Colonic mucosa (tissue), 4 donors: ENCODE measurements at places on chromosomes 2 and 18. TPM values are rescaled to one million over a fixed set of nuclear protein-coding genes. Genes with fewer than 3 reads are reported as not detected.

DNA sequence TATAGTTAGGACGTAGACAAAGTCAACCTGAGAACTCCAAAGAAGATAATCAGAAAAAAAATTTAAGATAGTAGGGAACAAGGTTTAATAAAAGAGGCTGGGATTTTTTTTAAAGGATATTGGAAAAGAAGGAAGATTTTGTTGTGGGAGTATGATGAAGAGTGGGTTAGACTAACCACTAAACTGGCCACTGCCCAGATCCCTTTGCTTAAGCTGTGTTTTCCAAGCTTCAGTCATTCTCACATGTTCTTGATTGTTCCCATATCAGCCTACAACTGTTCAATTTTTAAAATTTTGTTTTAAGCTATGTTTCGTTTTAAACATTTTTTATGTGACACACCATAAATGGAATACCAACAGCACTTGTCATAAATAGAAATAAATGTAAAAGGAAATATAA is 284.5 kb upstream of the MMADHC start:
- DNase-seq, result no peak

Gene SLC40A1
- 183 TPM for total RNA-seq

- no peak for DNase-seq
Measured at GRCh38 chr2:30796699-30797098, 10.5 kb downstream of the CAPN13 start.

Gene RNF125
- total RNA-seq, result 8.4 TPM

Gene KCNG3
- 2.5 TPM for total RNA-seq

DNA sequence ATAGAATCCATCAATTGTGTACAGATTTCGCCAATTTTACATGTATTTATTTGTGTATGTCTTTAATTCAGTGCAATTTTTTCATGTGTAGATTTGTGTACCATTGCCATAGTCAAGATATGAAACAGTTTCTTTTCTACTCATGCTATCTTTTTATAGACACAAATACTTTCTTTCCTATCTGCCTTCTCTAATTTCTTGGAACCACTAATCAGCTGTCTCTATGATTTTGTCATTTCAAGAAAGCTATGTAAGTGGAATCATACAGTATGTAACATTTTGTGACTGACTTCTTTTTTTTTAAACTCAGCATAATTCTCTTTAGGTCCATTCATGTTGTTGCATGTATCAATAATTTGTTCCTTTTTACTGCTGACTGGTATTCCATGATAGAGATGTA is 33.3 kb downstream of the KIAA1328 start:
- DNase-seq, result no peak

DNA sequence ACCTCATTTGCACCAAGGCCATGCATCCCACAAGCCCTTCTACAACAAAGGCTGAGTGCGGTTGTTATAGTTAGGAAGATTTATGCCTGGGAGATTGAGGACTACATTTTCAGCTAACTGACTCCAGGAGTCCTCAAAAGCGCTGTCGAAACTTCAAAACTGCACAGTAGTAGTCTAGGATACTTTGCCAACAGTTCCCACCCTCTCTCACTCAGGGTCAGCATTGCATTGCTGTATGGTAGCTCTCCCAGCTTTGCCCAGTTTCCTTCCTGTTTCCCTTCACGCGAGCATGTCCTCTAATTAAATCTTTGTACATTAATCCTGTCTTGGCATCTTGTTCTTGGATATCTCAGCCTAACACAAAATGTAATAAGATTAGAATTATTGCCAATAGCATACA is 420.6 kb upstream of the UBE2E3 start:
- no peak for DNase-seq

DNA sequence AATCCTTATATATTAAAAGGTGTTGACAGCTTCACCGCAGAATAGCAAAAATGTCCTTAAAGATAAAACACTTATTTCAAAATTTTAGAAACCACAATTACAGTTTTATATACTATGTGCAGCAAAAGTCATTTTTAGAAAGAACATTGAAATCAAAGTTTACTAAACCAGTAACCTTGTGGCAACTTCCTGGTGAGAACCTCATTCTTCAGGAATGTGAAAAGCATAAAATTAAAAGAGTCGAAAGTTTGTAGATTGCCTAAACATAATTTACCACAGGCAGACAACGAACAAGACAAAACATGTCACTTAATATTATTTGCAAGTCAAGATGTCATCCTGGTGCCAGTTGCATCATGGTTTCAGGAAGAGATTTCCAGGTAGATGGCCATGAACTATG is 108.3 kb upstream of the NRP2 start:
- DNase-seq, result no peak

Gene CTNNA2
- total RNA-seq, result 0.88 TPM

DNA sequence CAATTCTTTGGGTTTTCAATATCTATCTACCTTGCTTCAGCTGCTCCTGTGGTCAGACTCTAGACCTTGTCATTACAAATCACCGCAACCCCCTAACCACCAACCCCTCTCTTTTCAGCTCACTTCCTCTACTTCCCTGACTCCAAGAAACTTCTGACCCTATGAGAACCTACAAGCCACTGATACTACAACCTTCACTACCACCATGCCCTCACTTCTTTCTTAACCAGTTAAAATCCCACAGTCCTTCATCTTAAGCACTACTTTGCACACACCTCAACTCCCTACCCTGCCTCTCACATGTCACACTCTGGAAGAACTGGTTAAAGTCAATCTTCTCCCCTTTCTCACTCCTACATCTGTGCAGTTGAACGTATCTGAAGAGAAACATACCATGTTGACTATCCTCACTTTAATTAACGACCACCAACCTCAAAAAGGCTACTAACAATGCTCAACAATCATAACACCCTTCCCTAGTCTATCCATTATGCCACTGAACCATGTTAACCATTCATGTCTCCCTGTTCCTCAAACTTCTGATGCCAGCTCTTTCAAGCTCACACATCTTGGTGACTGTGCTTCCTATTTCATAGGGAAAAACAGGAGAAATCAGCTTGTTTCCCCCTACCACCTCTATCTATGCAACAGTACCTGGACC is 12.6 kb downstream of the EIF2AK3 start:
- no peak for DNase-seq

DNA sequence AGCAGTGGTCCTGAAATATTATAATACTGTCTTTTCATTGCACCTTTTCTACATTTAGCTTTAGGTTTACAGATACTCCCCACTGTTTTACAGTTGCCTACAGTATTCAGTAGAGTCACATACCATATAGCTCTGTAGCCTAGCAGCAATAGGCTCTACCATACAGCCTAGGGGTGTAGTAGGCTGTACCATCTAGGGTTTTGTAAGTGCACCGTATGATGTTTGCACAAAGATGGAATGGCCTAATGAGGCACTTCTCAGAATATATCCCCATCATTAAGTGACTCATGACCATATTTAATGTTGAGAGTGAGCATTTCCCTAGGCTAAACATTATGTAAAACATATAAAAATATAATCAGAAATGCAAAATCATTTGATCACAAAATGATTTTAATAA is 511.3 kb upstream of the RAB12 start:
- DNase-seq, result no peak

DNA sequence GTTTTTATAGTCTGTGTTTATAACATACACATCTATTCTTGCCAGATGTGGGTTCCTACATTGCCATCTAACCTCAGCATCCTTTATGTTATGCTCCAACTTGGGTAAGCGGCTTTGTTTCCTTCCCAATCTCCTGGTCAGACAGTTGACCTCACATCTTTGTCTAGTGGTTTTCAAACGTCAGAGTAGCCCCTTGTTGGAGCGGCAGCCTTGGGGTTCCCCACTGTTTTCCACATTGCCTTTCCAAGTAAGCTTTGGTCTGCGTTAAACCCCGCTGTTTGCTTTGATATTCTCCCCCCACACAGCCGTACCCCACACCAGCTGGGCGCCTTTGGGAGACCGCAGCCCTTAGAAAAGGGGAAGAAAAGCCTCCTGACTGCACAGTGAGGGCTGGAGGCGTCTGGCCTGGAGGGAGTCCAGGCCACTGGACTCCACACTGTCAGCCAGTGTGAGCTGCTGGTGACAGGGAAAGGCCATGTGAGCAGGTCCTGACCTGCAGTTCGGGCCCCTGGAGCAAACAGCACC is 83.3 kb downstream of the MALT1 start:
- DNase-seq, result no peak

Gene ECEL1
- total RNA-seq, result 0.12 TPM

DNA sequence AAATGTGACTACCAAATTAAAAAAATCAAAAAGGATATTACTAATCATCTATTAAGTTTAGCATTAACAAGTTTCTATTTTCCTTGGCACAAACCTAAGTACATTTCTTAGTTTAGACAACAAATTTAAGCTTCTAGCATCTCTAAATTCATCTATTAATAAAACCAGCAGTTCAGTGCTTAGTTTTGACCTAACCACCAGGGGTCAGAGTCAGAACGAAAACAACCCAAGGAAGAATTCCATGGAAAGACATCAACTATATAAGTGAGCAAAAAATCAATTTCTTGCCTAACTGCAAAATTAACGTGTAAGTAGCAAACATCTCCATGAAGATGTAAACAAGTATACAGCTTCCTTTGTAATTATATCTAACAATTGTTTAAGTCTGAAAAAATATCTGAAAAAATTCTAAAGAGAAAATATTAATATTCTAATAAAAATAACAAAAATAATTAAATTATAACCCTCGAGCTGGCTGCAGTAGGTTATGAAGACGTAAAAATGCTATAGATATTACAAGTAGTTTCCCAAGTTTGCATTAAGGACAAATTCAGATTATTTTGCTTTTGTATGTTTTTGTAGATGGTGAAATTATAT is 83.7 kb downstream of the CERKL start:
- no peak for DNase-seq
